Esophagus squamous epithelium (tissue), 5 donors: ENCODE measurements at places on chromosomes 2 and 18.

DNA sequence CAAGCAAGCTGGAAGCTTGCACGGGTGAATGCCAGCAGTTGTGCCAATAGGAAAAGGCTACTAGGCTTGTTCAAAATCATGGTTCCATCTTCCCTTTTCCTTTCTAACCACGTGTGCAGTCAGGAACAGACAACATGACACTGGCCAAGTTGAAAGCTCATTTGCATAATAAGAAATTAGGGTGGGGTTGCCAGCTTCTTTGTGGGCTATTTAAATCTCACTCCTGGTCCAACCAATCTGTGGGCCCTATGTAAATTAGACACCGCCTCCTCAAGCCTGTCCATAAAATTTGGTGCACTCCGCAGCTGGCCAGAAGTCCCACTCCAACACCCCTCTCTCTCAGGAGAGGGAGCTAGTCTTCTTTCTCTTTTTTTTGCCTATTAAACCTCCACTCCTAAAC lies 1948.4 kb upstream of the PIK3C3 start:
- DNase-seq, result no peak

GRCh38 chr18:73879766-73880165 lies 267.9 kb downstream of the FBXO15 start:
- DNase-seq, result no peak

- no peak for DNase-seq
These were observed 30.1 kb downstream of the CCDC74A start for GRCh38 chr2:131557558-131558321.

GRCh38 chr2:60335533-60336237 lies 217.8 kb downstream of the BCL11A start:
- DNase-seq, result no peak

- DNase-seq, result no peak
These were observed 352.6 kb upstream of the POU3F3 start for GRCh38 chr2:104501342-104501741.

DNA sequence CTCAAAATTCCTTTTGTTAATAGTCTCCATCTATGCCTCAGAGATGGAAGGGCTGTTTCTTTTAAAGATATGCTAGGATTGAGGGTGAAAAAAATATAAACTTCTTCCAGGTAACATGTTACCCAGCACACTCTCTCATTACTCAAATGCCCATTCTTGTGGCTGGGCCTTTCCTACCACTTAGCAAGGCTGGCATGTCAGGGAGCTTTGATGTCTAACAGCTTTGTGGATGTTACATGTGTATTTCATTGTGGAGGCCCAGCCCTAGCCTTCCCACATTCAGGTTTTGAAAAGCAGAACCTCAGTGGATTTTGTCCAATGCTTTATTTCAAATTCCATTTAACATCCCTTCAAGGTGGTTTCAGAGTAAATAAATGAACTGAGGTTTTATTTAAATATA lies 191.4 kb downstream of the EPHA4 start:
- DNase-seq, result no peak
